ENCODE measurements at places on chromosomes 2 and 18.
A peak's percentile ranks its signal among the peaks of the same experiment; 100 is the strongest.

DNA sequence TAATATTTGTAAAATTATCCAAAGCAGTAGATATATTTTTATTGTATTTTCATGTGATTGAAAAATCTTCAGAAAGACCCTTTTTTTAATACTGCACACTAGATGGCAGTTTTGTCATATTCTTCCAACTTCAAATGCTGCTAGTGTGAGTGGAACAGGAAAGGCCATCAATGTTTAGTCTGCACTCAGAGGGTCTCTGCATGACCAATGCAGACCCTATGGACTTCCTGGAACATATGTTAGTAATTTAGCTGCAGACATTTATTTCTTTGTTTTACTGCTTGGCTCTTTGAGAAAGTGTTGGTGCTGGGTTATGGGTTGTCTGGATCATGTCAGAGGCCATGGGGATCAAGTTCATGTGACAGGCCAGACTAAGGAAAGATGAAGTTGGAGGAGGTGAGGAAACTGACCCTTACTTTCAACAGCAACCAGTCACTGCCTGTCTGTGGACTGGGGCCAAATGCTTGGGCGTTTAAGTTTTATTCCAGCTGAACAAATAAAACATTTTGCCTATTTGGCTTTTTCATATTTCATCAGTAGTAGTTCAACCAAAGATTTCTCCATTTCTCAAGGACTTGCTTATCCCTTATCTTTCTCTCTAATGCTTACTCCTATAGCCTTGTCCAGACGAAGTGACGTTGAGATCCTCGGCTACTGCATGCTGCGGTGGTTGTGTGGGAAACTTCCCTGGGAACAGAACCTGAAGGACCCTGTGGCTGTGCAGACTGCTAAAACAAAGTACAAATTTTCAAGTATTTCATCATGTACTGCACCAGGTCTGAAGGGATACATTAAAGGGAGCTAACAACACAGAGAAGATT, 84.8 kb downstream of the VRK2 start:
- no peak for DNase-seq

- DNase-seq: no peak
Observed at GRCh38 chr2:152335726-152336118, 748 bp downstream of the FMNL2 start.

- DNase-seq: no peak
Observed at GRCh38 chr18:21303895-21304294, 61.9 kb downstream of the GREB1L start.

DNA sequence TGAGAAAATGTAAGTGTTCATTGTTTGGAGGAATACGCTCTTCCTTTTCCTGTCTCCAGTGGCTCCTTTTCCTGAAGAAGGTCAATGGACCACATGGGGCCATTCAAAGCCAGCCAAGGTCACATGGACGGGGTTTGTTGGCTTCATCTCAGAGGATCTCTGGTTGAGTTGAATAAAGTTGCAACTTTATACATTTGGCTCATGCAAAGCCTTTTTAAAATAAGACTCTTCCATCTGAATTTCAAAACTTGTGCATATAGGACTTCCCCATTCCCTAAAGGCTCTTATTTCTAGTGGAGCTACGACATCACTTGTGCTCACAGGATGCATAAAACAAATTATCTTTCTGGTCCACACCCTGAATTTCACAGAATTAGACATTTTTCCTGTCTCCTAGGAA, 235.5 kb downstream of the CMPK2 start:
- no peak for DNase-seq

- no peak for DNase-seq
Observed at GRCh38 chr2:26591619-26592505, 49.3 kb downstream of the CIB4 start.

DNA sequence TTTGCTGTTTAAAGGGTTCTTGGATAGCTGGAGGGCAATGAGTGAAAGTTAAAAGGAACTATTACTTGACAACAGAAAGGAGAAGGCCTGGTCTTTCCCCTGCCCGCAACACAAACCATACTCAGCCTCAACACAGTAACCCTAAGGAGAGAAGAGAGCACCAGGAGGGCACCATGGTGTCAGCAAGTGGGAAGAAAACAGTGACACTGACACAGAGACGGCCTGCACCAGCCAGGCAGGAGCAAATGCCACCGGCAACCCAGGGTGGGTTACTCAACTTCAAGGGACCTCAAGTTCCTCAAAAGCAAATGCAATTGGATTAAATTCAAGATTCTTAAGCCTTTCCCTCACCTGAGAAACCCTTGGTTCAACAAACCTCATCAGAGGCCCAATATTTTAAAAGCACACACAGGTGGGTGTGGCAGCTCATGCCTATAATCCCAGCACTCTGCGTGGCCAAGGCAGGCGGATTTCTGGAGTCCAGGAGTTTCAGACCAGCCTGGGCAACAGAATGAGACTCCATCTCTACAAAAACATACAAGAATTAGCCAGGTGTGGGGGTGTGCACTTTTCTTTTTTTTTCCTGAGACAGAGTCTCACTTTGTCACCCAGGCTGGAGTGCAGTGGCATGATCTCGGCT, 52.3 kb downstream of the TFCP2L1 start:
- no peak for DNase-seq

GRCh38 chr2:114709936-114710850, 267.8 kb downstream of the DPP10 start:
- no peak for DNase-seq

- DNase-seq: no peak
Observed at GRCh38 chr2:2998971-2999370, 378.6 kb downstream of the EIPR1 start.

DNA sequence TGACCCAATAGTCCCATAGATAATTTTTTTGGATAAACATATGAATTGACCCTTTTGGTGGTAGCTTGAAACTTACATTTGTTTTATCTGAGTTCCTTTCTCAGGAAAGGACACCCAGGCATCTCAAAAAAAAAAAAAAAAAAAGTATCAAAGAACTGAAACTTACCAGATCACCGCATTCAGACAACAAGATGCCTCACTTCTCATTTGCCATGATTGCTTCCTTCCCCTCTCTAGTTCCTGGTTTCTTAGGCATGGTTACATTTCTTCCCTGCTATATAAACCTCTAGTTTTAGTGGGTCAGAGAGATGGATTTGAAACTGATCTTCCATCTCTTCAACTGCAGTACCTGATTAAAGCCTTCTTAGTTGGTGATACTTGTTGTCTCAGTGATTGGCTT, 240.1 kb downstream of the ACKR3 start:
- no peak for DNase-seq

- no peak for DNase-seq
Observed at GRCh38 chr2:227933884-227934283, 62.5 kb downstream of the DAW1 start.

DNA sequence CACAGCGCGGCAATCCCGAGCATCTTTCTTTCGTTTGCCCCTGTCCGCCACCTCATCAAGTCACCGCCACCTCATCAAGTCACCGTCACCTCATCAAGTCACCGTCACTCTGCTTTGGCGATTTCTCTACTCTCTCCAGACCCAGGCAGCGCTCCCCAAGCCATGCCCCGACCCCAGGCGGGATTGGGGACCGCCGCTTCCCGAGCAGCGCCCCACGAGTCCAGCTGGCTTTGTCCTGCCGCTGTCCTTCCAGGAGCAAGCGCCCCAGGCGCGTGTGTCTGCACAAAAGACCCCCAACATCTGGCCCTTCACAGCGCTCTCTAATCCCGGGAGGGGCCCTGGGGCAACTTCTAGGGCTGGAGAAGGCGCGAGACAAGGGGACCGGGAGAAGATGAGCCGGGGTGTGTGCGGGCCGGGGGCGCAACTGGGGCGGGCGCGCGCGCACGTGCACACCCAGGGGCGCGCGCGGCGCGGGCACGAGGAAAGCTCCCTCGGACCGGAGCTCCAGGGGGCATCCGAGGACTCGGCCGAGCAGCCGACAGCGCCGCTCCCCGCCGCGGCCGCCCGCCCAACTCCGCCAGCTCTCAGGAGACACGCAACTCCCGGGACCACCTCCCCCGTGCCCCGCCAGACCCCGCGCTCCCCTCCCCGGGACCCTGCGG, 633 bp upstream of the RNF152 start:
- no peak for DNase-seq

DNA sequence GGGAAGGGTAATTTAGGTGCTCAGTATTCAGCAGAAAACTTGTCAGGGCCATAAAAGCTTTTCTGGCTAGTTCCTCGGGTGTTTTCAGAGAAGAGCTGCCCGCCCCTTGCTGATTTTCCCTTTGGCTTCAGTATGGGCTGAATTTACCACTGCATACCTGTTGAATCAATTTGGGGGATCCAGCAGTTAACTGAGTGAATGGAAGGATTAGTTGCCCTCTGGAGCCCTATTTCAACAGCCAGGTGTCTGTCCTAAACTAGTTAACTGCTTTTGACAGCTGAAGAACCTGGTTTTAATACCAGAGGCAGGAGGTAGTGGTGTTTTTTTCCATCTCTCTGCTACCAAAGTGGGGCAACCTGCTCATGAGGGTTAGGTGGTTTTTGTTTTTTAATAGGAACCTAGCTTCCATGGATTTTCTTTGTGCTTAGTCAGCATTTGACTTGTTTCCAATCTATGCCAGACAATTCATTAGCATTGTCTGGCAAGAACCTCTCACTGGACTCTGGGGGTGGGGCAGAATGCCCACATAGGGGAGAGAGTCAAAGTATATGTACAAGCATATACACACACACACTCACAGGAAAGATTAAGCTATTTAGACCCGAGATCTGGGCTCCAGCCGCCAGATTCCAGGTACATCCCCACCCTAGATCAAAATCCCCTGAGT, 166.5 kb upstream of the SIX3 start:
- peak; percentile 59 for DNase-seq

DNA sequence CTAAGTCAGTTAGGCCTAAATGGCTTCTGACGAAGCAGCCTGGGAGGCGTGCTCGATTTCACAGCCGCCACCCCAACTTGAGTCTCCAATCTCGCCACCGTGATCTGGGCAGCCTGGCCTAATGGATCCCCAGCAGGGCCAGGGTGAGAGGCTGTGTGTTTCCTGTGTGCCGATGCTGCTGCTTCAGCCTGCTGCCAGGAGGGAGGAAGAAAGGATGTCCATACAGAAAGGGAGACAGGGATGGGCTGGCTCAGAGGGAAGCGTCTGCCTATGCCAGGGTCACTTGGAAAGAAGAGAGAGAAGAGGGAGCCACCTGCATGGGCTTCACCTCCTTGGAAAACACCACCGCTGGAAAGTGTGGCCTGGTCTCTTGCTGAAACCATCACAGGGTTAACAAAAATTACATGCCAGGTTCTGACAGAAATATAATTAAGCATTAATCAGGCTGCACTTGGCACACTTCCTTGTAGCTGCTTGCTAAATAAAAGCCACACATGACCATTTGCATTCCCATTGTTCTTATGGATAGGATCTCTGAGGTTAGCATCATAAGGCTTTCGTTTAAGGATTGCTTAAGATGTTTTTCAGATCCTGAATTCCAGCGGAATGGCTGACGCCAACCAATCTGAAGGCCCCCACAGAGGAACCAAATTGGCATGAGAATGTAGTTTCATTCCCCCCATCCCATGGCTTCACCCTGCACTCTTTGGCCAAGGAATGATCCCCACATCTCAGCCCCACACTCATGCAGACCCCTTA, 108.8 kb upstream of the SLC1A4 start:
- DNase-seq: no peak

GRCh38 chr2:238908960-238909951, 61.4 kb downstream of the TWIST2 start:
- DNase-seq: no peak

GRCh38 chr2:70489165-70489564, 64.5 kb downstream of the TGFA start:
- no peak for DNase-seq

GRCh38 chr2:6352247-6352646, 513.5 kb downstream of the CMPK2 start:
- DNase-seq: no peak

- DNase-seq: no peak
Observed at GRCh38 chr2:173235947-173236803, 118.5 kb upstream of the CDCA7 start.

- no peak for DNase-seq
Observed at GRCh38 chr2:164558450-164558849, 62.8 kb downstream of the GRB14 start.

GRCh38 chr18:49028091-49028490, 77.3 kb upstream of the SMAD7 start:
- DNase-seq: no peak

- DNase-seq: no peak
Observed at GRCh38 chr2:26631401-26632170, 9.6 kb downstream of the CIB4 start.

DNA sequence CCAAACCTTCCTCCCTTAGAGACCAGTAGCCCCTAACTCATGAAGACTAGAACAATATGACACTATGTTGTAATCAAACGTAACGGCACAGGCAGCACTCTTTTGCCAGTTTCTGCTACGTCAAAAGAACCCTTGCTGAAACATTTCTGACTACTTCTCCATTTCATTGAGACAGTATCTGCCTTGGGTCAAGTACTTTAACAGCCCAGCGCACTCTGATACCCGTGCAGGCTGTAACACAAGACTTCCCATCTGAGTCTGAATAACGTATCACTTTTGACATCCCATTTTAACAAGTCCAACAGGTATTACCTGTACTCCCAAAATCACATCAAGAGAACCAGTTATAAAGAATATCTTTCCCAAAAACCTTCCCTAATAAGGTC, 38.4 kb downstream of the TBC1D8 start:
- DNase-seq: peak; percentile 5

DNA sequence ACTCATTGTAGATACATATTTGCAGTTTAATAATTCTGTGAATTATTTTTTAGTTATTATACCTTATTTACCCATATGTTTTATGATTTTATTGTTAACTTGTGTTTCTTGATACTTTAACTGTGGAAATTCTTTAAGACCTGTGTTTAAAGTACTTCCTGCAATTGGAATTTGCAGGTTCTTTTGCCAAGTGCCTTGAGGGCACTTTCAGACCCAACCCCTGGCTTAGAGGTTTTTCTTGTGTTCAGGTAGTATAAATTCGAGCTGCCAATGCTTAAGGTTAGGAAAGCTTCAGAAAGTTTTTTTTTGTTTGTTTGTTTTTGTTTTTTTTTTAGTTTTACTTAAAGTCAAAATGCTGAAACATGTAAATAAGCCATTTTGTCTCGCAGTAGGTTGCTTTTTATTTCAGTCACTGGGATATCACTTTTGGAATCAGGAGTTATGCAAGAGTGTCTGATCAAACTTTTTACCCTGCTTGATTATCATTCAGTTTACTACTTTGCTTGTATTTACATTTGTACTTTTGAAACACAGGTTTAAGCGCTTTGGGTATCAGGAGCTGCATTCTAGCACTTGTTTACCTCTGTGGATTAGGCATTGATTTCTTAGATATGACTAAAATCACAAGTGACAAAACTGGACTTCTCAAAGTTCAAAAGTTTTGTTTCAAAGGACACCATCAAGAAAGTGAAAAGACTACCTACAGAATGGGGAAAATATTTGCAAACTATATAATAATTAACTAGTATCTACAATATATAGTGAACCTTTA, 31.8 kb downstream of the TDRD15 start:
- DNase-seq: no peak

- DNase-seq: peak; percentile 89
Observed at GRCh38 chr2:11540148-11540995, 6.5 kb downstream of the GREB1 start.

Data from NCI-H748 treated with DMSO at 0.1 percent for 48 hours (cell line).